ENCODE measurements at places on chromosomes 4 and X. TPM values are rescaled to one million over a fixed set of nuclear protein-coding genes. Genes with fewer than 3 reads are reported as not detected.

DNA sequence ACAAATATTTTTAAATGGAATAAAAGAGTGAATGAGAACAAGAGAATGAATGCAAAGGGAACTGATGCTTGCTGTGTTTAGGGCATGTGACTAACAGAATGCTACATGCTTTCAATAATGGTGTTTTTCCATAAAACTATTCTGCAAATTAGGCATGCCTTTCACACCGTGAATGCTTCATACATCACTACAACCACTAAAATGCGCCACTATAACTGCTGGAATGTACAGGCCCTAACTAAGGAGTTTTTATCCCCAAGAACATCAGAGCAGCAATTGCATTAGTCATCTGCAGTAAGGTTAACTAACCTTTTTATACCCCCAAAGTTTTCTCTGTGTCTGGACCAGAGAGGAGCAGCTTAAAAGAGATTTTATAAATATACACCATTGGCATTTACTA lies 190.4 kb downstream of the ARAP2 start:
- DNase-seq, result no peak

- no peak for DNase-seq
Measured at GRCh38 chr4:56220261-56220660, 167.0 kb downstream of the AASDH start.

- DNase-seq, result no peak
Measured at GRCh38 chr4:107736924-107737448, 17.0 kb upstream of the PAPSS1 start.

GRCh38 chr4:169272265-169272886 lies 1.6 kb upstream of the SH3RF1 start:
- DNase-seq, result no peak

FGFBP2 gene
- polyA plus RNA-seq, result 0.35 TPM

OPHN1 gene
- polyA plus RNA-seq, result 7.4 TPM

L1CAM gene
- polyA plus RNA-seq, result 39.8 TPM

DNA sequence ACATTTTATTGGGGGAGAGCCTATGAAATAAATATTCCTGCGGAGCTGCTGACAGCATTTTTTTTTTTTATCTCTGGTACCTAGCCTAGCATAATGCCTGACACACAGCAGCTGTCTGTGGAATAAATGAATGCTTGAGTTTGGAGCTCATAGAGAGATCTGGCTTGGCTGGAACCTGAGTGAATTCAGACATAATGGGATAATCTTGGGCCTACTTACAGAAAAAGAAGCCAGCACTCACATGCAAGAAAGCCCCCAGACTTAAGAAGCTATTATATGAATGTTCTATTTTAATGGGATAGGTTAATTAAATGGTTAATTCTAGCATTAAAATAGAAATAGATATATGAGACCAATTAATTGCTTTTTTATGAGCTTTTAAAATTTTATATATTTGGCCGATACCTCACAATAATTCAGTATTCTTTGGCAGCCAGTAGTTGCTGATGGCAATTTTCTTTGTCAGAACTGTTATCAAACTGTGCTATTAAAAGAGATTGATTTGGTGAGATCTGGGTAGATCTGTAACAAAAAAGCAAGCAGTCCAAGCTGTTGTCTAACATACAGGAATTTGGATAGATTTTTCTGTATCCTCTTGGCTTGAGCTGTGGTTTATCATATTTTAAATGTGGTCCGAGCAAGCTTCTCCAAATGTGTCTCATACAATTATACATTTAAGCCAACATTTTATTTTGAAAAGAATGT lies 654.2 kb downstream of the PCDH7 start:
- DNase-seq, result no peak

- no peak for DNase-seq
Measured at GRCh38 chr4:120922381-120923206, at the start of gene PRDM5. TSS of gene PRDM5 (minus strand) at chr4:120922726. CDS start at chr4:120922608, 118 bp downstream.

DNA sequence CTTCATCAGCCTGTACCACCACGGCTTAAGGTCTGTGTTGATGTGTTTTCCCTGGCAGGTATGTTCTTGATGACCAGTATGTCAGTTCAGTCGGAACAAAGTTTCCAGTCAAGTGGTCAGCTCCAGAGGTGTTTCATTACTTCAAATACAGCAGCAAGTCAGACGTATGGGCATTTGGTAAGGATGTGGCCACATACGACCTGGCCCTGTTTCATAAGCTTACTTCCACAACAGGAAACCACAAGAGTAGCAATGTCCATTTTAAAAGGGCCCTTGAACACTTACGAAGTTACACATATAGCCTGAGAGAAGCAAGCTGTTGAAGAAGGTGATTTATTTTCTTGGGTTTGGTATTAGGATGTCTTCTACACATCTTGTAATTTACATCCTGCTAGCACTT lies 46.1 kb downstream of the BMX start:
- DNase-seq, result no peak

PLXNA3 gene
- 40.7 TPM for polyA plus RNA-seq

C1QTNF7 gene
- 22.8 TPM for polyA plus RNA-seq

GRCh38 chrX:154714925-154715324 lies 36.0 kb downstream of the GAB3 start:
- no peak for DNase-seq

DNA sequence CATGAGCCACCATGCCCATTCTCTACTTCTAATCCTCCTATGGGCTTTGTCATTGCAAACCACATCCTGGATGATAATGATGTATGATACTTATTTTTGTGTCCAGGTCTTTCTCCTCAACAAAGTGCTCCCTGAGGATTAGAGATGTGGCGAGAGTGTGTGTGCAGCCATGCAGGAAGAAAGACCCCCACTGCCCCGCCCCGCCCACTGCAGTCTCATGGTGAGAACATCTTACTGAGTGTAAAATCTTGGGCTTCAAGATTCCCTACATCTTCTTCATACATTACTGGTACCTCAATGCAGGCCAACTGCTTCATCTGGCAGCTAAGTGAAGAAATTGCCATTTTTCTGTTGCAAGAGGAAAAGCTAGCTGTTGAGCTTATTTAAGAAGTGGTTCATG lies 25.9 kb upstream of the MAP3K15 start:
- no peak for DNase-seq

DNA sequence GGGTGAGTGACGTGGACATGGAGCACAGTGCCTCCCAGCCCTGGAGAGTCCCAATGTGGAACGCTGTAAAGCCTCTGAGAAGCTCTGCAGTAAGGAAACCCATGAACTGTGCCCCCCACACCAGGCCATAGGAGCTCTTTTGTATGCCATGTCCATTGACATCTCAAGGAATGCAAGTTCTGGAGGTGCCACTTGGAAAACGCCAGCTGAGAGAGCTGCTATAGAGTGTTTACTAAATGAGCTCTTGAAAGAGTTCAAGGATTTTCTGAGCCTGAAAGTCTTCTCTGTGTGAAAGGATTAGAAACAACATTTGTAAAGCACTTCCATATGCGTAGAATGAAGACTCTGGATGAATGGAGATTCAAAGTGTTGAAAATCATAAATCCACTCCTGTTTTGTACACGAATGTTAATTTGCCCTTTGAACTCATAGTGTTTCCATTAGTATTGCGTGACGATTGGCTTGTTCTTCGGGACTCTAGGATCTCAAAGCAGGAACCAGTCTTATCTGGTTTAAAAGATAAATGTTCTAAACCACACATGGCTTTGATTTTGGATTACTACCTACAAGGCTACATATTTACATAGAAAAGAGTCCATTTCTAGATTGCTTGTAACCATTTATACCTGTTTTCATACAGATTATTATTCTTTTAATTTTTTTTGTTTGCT lies 41.8 kb upstream of the STOX2 start:
- no peak for DNase-seq

F8A2 gene
- not detected for polyA plus RNA-seq

- DNase-seq, result no peak
Measured at GRCh38 chr4:116489739-116490138, 595.6 kb downstream of the TRAM1L1 start.

GRCh38 chr4:186669735-186670134 lies 53.9 kb downstream of the FAT1 start:
- DNase-seq, result no peak

IL1RAPL1 gene
- 3.6 TPM for polyA plus RNA-seq

SLIT2 gene
- polyA plus RNA-seq, result 45.3 TPM

- no peak for DNase-seq
Measured at GRCh38 chr4:33785843-33786242, 2458.5 kb downstream of the ARAP2 start.

Data from right renal cortex interstitium (tissue), 3 donors.